LNCaP clone FGC (cell line): ENCODE measurements at places on chromosomes 1 and 21.

GRCh38 chr1:70706381-70707037, 295.4 kb downstream of the CTH start:
- no peak for DNase-seq

DNA sequence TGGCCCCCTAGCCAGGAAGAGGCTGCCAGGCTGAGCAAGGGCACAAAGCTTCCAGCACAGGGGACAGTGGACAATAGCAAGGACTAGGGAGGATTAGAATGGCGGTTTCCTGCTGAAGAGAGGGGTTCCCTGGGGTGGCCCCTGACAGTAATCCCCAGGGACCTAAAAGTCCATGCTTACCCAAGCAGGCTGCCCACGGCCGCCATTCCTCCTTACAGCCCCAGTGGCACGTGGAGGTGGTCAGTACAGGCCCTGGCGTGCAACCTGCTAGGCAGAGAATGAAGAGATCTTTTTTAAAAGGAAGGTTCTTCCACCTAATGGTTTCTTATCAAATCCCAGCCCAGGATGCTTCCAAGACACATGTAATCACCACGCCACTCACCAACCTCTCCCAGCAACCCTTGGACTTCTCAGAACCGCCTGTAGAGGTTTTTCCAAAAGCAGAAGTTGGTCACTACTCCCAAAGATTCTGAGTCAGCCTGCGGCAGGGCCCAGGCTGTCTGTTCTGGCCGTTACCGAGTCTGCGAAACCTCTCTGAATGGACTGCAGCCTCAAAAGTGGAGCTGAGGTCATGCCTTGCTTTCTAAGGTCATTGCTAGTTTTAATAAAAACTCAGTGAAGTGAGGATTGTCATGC, 926 bp downstream of the MRPL55 start:
- no peak for DNase-seq

DNA sequence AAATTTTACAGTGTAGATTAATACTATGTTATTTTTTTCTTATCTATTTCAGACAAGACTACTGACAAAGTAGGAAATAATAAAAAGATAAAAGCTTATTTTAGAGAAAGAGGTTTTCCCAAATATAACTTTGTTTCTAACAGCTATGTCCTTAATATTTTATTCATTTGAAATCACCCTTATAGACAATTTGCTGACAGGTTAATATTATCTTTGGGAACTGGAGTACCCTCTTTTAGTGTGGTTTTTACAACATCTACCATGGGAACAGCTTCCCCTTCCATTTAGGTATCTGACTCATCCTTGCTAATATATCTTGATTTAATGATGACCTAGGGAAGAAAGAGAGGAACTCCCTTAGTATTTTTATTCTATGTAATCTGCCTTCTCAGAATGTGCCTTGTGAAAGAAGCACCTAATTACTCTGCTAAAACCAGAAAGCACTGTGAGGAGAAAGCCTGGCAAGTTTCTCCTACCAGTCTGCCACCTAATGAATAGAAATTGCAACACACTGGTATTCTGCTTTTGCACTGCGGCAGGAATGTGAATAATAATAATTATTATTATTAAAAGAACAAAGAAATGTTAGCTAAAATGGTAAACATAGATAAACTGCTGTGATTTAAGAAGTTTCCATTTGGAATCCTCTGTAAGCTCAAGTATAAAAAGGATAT, 192.8 kb downstream of the PDE4B start:
- DNase-seq = no peak

DNA sequence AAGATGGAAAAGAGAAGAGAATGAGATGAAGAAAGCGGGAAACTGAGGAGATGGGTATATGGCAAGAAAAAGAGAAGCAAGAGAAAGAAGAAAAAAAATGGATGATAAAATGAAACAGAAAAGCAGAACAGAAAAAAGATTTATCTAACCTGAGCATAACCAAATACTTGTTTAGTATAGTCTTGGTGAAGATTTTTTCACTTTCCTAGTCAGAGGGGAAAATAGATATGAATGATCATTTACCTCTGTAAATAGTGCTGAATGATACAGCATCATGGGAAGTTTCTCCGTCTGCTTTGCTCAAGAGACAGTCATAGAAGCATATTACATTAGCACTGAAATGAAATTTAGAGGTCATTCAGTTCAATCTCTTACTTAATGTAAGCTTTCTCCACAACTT, 36.1 kb upstream of the PLPPR4 start:
- no peak for DNase-seq

- no peak for DNase-seq
Measured at GRCh38 chr1:9425859-9426258, 113.4 kb upstream of the SLC25A33 start.

DNA sequence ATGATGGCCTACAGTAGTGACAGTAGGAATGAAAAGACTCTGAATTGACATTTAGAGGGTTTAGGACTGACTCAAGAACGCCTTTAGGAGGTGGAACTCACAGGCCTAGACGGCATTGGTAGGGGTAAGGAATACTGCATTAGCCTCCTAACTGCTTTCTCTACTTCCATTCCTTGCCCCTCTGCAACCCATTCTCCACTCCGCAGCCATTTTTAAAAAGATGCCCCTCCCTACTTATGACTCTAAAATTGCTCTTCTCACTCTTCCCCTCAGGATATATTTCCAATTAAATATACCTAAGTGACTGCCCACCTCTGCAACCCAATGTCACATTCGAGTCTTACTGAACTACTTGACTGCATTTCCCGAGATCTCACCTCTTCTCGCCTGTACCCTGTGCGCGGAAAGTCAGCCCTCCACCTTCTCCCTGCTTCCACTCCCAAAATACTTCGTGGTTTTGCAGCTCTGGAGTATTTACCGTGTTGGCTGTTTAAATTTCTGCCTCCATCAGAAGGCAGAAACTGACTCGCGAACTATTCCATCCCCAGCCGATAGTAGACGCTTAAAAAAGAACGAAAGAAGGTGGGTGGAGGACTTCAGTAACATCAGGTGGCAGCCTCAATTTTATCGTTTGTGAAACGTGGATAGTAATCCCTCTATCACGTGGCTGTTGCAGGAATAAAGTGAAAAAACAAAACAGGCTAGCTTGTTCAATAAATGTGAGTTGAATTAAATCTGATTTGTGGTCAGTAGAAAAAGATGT, 1.1 kb upstream of the YBX1 start:
- no peak for DNase-seq

DNA sequence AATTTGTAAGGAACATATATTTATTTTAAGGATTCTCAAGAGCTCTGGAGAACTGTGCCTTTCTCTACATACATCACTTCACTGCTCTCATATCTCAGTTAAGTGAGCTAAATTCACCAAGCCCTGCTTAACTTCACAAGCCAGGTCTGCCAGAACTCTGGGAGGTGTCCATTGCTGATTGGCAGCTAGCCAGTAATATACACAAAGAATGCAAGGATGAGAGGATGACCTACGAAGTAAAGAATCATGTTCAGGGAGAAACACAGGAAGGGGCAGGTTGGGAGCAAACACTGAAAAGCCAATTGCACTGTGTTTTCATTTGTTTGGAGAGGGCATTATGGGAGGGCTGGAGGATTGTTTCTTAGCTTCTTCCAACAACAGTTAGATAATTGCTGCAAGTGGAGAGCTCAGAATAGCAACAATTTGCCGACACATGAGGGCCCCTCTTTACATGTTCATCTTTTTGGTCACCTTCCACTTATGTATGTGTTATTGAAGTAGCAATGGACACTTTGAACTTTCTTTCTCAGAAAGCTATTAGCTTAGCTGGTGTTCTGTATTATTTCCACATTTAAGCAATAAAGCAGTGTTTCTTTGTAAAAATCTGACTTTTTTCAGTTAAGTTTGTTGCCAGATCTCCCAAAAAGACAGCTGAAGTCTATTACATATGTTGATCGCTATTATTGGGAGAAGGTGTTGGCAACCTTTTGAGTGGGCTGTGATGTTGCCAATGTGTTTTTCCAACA, 254.8 kb downstream of the LTN1 start:
- peak; percentile 36 for DNase-seq

DNA sequence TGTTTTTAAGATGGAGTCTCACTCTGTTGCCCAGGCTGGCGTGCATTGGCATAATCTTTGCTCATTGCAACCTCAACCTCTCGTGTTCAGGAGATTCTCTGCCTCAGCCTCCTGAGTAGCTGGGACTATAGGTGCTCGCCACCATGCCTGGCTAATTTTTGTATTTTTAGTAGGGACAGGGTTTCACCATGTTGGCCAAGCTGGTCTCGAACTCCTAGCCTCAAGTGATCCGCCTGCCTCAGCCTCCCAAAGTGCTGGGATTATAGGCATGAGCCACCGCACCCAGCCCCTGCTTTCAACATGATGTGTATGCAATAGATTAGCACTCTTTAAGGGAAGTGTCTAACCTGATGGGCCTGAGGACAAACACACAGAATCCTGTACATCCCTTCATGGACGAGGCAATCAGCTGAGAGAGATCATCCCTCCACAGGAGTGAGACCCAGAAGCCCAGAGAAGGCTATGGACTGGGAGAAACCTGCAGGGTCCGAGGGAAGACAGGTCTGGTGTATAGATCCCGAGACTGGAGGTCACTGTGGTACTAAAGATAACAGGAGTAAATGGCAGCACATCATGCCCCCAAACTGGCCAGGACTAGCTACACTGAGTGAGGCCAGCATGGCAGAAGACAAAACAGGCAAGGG, 5.6 kb upstream of the DEGS1 start:
- no peak for DNase-seq

DNA sequence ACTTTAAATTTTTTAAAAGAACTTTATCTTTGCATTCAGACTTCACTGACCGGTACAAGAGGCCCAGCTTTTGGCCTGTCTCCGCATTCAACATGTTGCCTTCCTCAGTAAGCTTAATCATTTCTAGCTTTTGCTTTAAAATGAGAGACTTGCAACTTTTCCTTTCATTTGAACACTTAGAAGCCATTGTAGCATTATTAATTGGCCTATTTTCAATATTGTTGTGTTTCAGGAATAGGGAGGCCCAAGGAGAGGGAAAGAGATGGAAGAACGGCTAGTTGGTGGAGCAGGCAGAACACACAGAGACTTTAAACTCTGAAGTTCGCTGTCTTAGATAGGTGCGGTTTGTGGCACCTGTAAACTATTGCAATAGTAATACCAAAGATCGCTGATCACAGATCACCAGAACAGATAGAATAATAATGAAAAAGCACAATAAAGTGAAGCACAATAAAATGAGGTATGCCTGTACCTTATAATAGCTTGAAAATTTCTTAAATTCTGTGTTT, 31.4 kb downstream of the RABGAP1L start:
- no peak for DNase-seq

- no peak for DNase-seq
Measured at GRCh38 chr1:156939786-156940334, 19.4 kb downstream of the LRRC71 start.

DNA sequence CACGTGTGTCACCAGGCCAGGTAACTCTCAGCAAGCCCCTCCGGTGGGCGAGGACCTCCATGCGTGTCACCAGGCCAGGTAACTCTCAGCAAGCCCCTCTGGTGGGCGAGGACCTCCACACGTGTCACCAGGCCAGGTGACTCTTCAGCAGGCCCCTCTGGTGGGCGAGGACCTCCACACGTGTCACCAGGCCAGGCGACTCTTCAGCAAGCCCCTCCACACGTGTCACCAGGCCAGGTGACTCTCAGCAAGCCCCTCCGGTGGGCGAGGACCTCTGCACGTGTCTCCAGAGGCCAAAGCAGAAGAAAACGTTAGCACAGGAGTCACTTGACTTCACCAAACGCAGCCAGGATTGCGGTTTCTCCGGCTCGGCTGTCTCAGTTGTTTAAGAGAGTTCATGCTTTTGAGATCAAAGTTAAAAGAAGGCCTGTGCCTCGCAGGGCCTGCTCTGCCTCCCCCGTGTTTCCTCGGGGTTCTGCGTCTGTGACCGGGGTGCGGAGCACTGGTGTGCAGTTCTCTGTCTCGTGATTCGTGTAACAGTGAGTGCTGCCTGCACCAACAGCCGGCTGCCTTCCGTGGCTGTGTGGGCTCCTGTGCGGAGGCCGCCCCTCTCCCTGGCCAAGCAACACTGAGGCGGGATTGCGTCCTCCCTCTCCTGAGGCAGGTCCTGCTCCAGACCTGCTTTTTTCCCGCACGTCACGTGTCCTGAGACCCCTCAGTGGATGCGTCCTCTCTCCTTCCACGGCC, 56.6 kb downstream of the PRKCZ start:
- no peak for DNase-seq

- no peak for DNase-seq
Measured at GRCh38 chr1:153626477-153626903, 815 bp downstream of the S100A13 start.

DNA sequence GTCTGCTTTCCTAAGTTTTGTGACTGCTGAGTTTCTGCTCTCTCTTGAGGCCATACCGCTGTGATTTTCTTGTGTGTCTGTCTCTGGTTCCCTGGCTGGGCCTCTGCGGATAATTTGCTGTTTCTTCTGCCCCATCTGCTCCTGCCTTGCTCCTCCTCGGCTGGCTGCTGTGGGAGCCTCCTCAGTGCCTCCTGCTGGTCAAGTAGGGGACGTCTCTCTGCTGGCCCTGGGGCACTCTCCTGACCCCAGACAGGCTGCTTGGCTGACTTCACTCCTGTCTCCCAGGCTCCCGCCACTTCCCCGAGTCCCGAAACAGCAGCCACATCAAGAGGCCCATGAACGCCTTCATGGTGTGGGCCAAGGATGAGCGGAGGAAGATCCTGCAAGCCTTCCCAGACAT, 28.5 kb downstream of the ETNK2 start:
- no peak for DNase-seq

DNA sequence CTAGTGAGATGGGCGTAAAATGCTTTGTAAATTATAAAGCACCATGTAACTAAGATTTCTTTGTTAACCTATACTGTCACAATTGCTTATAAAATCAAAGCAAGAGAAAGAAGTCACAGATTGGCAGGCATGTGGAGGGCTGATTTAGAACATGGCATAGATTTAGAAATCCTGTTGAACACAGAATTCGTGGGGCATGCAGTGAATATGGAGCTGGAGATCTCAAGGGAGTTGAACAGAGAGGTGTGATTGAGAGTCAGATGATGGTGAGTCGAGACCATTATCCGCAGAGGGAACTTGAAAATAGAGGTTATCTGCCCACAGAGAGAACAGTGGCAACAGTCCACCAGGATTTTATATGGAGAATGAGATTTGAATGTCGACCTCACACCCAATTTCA, 27.6 kb downstream of the PBX1 start:
- no peak for DNase-seq

DNA sequence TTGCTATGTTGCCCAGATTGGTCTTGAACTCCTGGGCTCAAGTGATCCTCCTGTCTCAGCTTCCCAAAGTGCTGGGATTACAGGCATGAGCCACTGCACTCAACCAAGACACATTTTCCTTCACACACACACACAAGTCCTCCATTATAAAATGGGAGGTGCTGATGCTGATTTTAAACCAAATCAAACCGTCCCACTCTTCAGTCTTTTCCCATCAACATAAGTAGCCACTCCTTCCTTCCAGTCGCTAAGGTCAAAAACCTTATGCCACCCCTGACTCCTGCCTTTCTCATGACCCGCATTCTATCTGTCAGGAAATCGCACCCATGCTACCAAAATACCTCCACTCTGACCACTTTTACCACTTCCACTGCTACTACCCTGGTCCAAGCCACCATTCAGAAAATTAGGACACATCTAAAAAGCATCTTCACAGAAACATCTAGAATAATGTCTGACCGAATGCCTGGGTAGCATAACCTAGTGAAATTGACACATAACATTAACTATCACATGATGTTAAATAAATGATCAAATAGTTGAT, 28.0 kb upstream of the IFNGR2 start:
- no peak for DNase-seq

- no peak for DNase-seq
Measured at GRCh38 chr1:184947497-184948256, 26.6 kb downstream of the NIBAN1 start.

- DNase-seq = no peak
Measured at GRCh38 chr1:115409094-115410015, 71.3 kb upstream of the NGF start.
